ENCODE measurements at places on chromosomes 4 and X.

- DNase-seq: no peak
Measured at GRCh38 chrX:55924574-55924973, 207.0 kb downstream of the RRAGB start.

GRCh38 chr4:100635899-100636298 lies 118.1 kb upstream of the EMCN start:
- no peak for DNase-seq

GRCh38 chr4:86706923-86707597 lies 112.9 kb downstream of the PTPN13 start:
- DNase-seq: no peak

DNA sequence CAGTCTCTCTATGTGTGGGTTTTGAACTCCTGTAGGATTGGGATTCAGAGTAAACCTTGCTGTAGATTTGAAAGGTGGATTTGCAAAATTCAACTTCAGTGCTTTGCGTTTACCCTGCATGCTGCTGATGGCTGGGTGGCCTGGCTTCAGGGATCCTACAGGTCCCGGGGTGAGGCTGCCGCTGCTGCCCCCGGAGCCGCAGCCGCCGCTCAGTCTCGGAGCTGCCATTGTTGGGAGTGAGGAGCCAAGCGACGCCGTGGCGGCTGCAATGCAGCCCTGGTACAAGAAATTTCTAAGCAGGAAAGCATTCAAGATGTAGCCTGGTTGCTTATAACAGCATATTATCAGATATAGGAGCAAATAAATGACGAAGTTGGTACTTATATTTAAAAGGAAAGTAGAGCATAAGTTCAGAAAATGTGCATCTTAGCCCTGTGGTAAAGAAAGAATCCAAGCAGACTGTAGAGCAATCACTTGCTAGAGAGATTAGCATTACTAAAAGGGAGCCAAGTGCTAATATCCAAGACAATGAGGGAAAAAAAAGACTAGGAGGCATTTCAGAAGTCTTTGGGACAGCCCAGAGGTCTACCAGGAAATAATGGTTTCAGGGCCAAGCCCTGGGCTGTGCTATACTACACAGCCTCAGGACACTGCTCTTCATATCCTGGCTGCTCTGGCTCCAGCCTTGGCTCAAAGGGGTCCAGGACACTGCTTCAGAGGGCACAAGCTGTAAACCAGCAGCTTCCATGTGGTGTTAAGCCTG lies 36.9 kb upstream of the CHIC1 start:
- no peak for DNase-seq

DNA sequence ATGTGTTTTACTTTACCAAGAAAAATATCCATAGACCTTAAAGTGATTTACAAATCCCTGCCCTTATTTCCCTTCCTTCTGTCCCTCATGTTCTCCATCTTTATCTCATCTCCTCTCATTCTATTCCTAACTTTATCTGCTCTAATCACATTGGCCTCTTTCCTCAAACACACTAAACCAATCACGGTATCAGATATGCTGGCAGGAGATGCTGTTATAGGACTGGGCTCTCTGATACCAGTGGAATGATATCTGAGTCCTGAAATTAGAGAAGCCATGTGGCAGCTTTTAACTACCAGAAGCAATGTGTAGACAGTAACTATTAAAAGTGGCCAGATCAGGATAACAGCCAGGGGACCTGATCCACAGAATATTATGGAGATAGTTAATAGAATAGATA lies 49.9 kb upstream of the GIMD1 start:
- DNase-seq: no peak

DNA sequence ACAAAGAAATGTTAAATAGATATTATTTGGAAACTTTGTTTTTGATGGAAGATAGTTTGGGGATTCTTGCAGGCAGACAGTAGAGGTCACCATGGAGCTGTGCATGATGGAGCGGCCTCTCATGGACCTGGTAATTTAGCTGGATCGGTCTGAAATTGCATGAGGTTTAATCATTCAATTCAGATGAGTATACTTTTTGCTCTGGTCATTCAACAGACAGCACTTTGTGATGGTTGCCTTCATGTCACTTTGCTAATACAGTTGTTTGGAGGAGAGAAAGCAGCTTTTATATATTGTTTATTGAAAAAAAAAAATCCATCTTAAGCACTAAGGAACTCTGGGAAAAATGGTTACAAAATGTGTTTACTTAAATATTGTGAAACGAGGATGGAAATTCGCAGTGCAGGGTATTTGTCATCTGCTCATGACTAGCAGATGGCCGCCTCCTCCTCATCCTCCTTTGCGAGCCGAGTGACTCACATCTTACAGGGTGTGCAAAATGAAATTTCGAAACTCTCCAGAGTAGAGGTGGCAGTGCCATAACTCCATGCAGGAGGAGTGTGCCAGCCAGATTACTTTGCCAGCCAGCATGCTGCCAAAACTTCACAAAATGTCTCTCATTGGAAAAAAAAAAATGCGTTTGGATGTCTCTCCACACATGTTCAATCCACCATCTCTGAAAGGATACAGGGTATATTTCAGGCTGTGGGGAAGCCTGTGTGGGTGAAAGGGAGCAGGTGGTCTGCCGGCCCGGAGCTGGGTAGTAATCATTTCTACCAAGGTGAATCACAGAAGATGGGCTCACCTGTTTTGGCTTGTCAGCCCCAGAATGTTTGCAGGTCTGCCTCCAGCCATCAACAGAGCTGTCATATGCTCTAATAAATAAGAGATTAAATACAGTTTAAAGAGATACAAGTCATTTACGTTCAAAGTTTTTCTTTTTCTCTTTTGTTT lies 314.9 kb upstream of the DIPK2B start:
- DNase-seq: no peak

GRCh38 chr4:176902710-176903323 lies 110.1 kb upstream of the VEGFC start:
- DNase-seq: no peak

- no peak for DNase-seq
Measured at GRCh38 chr4:118746251-118746919, 61.2 kb downstream of the METTL14 start.

DNA sequence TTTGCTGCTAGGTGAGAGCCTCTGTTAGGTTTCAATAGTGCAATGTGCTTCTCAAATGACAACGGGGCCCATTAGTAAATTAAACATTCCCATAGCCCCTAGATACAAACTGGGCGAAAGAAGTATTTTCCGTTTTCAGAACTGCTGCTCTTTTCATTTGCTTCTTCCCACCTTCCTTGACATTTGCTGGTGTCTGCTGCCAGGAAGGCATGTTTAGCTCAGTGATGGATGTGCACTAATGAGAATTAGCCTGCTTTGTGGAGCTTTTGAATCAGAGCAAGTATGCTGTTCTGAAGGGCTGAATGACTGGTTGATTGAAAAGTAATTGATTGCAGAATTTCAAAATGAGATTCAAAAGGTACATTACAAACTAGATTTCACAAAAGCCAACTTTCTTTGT lies 57.0 kb downstream of the SHROOM3 start:
- DNase-seq: no peak

DNA sequence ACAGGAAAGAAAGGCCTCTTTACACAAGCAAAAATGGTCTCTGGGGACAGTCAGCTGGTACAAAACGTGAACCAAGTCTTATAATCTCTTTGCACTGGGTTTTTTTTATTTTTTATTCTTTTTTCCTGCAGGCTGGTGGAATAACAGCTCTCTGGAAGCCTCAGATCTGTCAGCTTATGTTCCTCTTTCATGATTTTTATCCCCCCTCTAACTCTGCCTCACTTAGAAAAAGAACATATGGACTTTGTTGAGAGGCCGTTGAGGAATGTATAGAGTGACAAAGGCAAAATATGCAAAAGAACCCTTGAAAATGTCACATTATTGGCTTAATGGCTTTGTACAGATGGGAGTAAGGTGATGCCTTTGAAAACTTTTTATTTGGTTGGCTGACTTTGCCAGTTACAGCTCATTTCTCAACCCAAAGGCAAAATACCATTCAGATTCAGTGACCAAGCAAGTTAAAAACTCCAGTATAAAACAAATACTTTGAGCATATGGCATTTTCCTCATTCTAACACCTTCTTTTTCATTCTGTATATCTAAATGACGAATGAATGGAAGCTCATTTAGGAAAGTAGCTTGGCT lies 111.1 kb downstream of the RNF150 start:
- DNase-seq: no peak

DNA sequence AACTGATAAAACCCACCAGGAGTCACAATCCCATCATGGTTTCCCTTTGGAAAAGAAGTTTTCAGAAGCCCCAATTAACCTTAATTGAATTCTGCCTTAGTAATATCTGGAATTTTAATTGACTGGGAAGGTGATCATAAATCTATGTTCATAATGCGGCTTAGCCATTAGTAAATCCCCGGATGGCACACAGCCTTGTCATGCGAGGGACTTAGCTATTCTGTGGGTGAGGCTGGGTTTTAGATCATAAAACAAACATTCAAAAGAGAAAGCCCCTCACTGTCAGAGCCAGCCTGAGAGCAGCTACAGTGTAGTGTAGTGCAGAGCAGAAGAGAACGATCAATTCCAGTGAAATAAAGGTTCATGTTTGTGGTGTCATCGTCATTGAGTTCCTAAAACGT lies 124.0 kb upstream of the NOCT start:
- DNase-seq: no peak

- DNase-seq: no peak
Measured at GRCh38 chr4:107389965-107390364, 330.1 kb downstream of the PAPSS1 start.

- DNase-seq: no peak
Measured at GRCh38 chr4:78544678-78545077, 6.9 kb upstream of the ANXA3 start.

DNA sequence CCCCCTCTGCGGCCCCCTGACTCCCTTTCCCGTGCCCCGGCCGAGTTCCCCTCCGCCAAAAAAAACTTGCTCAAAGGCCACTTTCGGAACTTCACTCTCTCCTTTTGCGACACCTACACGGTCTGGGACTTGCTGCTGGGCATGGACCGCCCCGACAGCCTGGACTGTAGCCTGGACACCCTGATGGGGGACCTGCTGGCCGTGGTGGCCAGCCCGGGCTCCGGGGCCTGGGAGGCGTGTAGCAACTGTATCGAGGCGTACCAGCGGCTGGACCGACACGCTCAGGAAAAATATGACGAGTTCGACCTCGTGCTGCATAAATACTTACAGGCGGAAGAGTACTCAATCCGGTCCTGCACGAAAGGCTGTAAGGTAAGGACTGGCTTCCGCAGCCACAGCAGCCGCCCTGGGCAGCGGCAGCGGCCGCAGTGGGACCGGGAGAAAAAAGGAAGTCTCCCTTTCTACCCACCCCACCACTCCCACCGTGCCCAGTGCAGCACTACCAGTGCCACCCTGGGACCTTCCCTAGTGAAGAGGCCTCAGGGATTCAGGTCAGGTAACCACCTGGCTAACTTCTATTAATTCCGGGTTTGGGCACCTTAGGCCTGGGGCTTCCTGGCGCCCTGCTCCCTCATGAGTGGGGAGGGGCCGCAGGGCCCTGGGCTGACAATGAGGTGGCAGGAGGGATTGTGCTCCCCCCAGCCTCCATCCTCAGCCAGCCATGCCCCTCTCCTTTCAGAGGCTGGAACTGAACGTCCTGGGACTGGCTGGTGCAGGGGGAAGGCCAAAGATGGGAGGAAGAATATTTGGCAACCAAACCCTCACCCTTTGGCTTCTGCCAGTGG lies 1.9 kb downstream of the NALF2 start:
- no peak for DNase-seq

GRCh38 chrX:103562801-103563200 lies 22.5 kb upstream of the TCEAL4 start:
- DNase-seq: no peak

GRCh38 chrX:68261060-68261672 lies 172.1 kb downstream of the OPHN1 start:
- DNase-seq: no peak

- DNase-seq: no peak
Measured at GRCh38 chr4:4720646-4721045, 138.8 kb upstream of the MSX1 start.

DNA sequence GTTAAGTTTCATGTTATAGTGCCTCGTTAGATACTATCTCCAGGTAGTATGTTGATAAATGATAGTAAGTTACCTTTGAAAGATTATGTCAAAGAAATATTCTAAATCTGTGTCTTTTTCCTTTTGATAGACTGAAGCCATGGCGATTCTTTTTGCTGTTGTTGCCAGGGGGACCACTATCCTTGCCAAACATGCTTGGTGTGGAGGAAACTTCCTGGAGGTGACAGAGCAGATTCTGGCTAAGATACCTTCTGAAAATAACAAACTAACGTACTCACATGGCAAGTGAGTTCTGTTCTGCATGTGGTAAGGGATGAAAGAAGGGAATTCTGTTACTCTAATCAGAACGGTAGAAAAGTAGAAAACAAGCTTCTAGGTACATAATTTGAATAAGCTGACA lies 8.2 kb downstream of the VAMP7 start:
- no peak for DNase-seq

DNA sequence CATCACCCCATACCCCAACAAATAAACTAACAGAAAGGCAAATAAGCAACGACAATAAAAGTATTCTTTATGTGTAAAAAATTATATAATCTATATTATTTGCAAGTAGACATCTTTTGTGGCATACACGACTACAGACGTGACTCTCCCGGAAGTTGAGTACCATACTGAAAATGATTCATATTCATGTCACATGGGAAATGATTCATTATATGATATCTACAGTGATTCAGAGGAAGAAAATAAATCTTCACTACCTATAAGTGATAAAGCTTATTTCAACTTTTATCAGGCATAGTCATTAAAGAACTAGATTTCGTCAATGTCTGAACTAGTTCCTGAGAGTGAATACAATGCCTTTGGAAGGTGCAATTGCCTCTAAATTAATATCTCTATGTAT lies 4.6 kb upstream of the ANTXR2 start:
- no peak for DNase-seq

DNA sequence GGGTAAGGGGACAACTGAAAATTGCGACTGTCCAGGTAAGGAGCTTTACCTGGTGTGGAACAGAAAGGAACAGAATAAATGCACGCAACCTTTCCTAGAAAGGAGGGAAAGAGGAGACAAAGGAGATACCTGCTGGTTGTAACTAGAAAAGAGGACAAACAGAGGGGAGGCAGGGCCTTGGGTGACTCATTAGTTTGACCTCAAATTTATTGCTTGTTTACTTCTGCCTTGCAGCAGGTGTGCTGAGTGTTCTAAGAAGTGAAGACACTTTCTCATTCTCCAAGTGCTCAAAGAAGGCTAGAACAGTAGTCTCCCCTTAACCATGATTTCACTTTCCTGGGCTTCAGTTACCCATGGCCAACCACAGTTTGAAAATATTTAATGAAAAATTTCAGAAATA lies 123.1 kb upstream of the BOD1L1 start:
- no peak for DNase-seq

- no peak for DNase-seq
Measured at GRCh38 chrX:122501652-122502051, 682.4 kb upstream of the GRIA3 start.

Data from stimulated activated CD4-positive, alpha-beta T cell treated with anti-CD3 and anti-CD28 coated beads, TNF-alpha, amount 100 ng/mL, for 4 hours (primary cell).